ENCODE measurements at places on chromosomes 6 and 20.

GRCh38 chr6:85458782-85459181 lies 8.9 kb downstream of the NT5E start:
- no peak for DNase-seq

GRCh38 chr6:107679457-107679856 lies 144.7 kb downstream of the SCML4 start:
- DNase-seq, result no peak

DNA sequence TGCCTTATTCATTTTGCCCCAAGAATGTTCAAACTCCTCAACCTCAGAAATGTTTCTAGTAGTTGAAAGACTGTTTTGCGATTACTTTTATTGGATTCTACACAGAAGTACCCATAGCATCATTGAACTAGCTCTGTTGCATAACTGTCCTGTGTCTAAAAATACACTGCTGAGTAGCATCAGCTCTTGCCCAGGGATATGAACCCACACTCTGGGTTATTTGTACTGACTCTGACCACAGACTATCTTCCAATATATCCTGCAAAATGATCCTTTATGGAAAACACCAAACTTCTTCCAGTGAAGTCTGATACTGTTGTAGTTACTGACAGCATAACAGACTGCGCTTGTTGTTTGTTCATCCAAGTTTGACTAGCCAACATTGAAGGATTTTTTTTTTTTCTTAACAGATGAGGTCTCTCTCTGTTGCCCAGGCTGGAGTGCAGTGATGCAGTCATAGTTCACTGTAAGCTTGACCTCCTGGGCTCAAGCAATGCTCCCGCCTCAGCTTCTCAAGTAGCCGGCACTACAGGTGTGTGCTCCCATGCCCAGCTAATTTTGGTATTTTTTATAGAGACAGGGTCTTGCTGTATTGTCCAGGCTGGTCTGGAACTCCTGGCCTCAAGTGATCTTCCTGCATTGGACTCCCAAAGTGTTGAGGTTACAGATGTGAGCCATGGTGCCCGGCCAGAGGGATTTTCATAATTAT lies 49.9 kb downstream of the TULP4 start:
- DNase-seq, result no peak

- no peak for DNase-seq
Observed at GRCh38 chr6:136468711-136469110, 81.5 kb downstream of the MAP7 start.

GRCh38 chr20:13487202-13487601 lies 151.5 kb downstream of the TASP1 start:
- DNase-seq, result no peak

- no peak for DNase-seq
Observed at GRCh38 chr6:125732398-125732797, 17.0 kb upstream of the HEY2 start.

- no peak for DNase-seq
Observed at GRCh38 chr6:139944131-139944530, 569.7 kb upstream of the CITED2 start.

GRCh38 chr6:15268137-15268908 lies 22.5 kb downstream of the JARID2 start:
- no peak for DNase-seq

- DNase-seq, result no peak
Observed at GRCh38 chr6:2055911-2056310, 189.5 kb downstream of the GMDS start.

DNA sequence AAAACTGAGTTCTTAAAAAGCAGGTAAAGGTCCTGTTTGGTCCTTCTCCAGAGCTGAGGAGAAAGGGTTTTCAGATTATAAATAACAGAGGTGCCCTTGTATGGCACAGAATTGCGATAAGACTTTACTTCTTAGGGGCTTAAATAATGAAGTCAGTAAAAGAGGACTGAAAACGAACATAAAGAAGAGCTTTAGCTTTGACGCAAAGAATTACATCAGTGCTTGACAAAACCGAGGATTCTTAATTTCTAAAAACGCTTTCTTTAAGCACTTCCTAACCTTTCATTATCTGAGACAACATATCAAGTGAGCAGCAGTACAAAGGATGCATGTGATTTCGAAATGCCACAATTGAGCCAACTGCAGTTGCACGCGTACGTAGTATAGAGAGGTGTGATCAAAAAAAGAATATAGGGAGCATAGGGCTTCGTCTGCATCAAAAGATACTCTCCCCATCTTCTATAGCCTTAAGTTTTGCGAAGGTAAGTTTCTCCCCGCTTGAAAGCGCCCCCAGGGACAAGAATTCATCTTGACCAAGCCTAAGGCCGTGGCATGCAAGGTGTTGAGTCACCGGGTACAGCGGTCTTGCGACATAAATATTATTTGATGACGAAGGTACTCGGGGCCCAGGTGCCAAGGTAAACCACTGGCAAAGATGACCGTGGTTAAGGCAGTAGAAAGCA lies 778 bp upstream of the LOC128125822 start:
- no peak for DNase-seq

DNA sequence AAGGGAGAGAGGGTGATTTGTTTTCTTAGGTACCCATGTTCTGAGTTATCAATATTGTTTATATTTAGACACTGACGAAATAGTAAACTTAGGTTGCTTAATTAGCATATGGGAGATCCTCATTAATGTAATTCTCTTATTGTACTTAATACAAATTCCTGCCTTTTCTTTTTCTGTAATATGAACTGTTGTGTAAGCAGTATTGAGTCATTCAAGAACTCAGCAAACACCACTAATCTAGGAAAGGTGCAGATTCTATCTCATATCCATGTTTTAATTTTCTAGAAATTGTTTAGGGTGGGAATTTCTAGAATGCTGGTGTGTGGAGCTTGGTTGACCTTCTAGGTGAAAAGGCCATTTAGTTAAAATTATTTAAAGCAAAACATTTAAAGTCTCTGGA lies 216.0 kb downstream of the ZFAND3 start:
- no peak for DNase-seq

- no peak for DNase-seq
Observed at GRCh38 chr6:140192018-140192417, 817.6 kb upstream of the CITED2 start.

DNA sequence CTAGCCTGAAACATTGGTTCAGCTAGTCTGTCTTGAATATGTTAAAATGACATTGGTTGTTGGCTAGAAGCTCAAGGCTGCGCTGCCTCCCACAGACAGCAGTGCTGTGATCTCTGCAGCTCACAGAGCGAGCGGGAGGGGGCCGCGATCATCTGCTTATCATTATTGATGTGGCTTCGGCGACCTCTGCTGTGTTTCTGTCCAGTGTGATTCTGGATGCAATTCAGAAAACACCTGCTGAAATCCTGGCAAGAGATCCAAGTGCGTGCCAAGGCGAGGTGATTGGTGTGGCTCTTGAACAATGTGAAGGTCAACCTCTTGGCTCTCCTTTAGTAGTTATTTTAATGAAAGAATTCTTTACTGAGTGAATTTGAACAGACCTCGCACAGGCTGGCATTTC lies 142.3 kb upstream of the SASH1 start:
- DNase-seq, result no peak
